ENCODE measurements at places on chromosomes 13 and 19. TPM values are rescaled to one million over a fixed set of nuclear protein-coding genes. Genes with fewer than 3 reads are reported as not detected.

DNA sequence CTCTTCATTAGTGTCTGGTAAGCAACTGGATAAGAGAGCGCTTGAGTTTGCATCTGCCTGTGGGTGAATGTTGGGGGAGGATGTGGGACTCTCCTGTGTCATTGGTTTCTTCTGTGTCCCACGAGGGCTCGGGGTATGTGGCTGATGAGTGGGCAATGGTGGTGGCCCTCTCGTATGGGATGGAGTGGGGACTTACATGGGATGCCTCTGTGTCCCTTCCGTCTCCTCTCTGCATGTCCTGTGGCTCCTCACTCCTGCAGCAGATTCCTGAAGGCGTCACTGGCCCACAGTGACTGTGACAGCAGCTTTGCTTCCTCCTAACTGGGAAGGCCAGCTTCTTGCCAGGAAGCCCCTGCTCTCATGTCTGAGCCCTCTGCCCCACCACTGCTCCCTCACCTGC is 2.6 kb upstream of the LRP3 start:
- H3K4me3 ChIP-seq, result no peak overlapping the region
- no peaks in the 10 kb centered on the region for H3K27me3 ChIP-seq
- peaks cover 11% of the 10 kb centered on the region for H3K4me1 ChIP-seq
- no peak for DNase-seq
- H3K36me3 ChIP-seq, result no peaks in the 10 kb centered on the region

DNA sequence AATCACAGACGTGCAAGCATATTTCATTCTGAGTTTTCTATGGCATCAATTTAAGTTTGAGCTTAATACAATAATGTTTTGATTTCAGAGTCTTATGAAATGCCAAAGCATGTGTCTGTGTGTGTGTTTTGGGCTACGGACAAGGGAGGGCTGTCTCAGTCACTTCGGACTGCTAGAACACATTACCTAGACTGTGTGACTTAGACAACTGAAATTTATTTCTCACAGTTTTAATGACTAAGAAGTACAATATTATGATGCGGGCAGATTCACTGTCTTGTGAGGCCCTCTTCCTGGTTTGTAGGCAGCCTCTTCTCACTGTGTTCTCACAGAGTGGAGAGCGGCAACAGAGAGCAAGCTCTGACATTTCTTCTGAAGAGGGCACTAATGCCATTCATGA is 1202.0 kb downstream of the EFNB2 start:
- H3K36me3 ChIP-seq, result no peaks in the 10 kb centered on the region
- H3K27me3 ChIP-seq, result no peaks in the 10 kb centered on the region
- DNase-seq, result no peak
- no peak overlapping the region for H3K4me3 ChIP-seq
- H3K4me1 ChIP-seq, result no peaks in the 10 kb centered on the region

DNA sequence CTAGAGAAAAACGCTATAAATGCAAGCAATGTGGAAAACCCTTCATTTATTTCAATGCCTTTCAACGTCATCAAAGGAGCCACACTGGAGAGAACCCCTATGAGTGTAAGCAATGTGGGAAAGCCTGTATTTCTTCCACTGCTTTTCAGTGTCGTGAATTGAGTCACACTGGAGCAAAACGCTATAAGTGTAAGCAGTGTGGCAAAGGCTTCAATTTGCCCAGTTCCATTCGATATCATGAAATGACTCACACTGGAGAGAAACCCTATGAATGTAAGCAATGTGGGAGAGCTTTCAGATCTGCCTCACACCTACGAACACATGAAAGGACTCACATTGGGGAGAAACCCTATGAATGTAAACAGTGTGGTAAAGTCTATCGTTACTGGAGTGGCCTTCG is 27.4 kb downstream of the ZNF20 start:
- H3K4me1 ChIP-seq, result peaks cover 5% of the 10 kb centered on the region
- no peak overlapping the region for H3K4me3 ChIP-seq

DNA sequence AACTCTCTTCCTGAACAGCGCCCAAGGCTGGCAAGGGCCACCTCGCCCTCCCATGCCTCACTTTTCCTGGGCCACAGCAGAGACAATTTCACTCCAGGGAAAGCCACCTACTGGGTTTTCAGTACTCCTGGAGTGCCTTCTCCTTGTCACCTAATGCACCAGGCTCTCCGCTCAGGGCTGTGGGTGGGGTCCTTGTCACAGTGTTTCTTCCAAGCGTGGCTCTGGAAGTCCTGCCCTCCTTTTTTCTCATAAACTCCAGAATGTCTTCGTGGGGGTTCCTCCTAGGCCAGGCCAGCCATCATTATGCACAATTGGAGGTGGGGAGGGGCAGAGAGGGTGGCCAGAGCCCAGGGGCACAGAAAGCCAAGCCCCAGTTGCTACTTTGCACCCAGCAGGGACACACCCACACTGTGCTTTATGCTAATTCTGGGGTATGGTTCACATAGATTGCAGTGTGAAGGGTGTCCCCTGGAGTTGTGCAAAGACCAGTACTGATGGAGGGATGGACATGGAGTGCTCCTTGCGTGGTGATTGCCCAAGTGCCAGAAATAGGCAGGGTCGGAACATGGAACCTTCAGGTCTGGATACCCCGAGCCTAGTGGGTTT is 78.8 kb downstream of the CHST8 start:
- no peak overlapping the region for H3K27ac ChIP-seq
- no peaks in the 10 kb centered on the region for H3K27me3 ChIP-seq
- no peaks in the 10 kb centered on the region for H3K36me3 ChIP-seq
- H3K4me3 ChIP-seq, result no peak overlapping the region
- DNase-seq, result no peak

DNA sequence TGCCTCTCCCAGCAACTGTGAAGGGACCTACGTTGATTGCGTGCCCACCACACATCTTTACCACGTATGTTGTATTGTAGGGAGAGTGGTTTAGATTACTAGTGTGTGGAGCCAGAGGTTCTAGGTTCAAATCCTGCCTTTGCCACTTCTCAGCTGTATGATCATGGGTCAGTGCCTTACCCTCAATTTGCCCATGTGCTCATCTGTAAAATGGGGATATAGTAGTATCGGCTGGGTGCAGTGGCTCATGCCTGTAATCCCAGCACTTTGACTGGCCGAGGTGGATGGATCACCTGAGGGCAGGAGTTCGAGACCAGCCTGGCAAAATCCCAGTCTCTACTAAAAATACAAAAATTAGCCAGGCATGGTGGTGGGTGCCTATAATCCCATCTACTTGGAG is 578 bp upstream of the LGALS4 start:
- no peaks in the 10 kb centered on the region for H3K27me3 ChIP-seq
- H3K4me3 ChIP-seq, result no peak overlapping the region
- peak overlapping the region; percentile 30 for H3K27ac ChIP-seq
- H3K36me3 ChIP-seq, result 0 out of 2 replicates have a peak, but pooled peaks cover 5% of the 10 kb centered on the region

GRCh38 chr19:5018224-5019015 is 49.5 kb downstream of the KDM4B start:
- H3K4me1 ChIP-seq, result no peaks in the 10 kb centered on the region
- H3K36me3 ChIP-seq, result no peaks in the 10 kb centered on the region
- DNase-seq, result no peak
- no peak overlapping the region for H3K4me3 ChIP-seq

DNA sequence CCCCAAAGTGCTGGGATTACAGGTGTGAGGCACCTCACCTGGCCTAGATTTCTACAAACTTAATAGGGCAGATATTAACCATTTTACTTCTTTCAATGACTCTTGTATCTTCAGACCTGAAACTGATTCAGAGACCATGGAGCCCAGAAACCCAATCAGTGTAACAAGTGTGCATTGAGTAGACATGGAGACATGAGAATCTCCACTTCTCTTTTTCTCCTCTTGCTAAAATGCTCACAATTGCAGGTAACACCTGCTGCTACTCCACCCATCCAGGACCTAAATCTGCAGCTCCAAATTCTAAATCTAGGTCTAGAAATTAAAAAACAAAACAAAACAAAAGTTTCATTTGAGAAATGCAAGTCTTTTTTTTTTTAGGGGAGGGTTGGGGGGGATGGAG is 42.2 kb upstream of the ZNF681 start:
- no peaks in the 10 kb centered on the region for H3K4me1 ChIP-seq
- H3K27ac ChIP-seq, result no peak overlapping the region
- H3K27me3 ChIP-seq, result no peaks in the 10 kb centered on the region
- no peak for DNase-seq

DNA sequence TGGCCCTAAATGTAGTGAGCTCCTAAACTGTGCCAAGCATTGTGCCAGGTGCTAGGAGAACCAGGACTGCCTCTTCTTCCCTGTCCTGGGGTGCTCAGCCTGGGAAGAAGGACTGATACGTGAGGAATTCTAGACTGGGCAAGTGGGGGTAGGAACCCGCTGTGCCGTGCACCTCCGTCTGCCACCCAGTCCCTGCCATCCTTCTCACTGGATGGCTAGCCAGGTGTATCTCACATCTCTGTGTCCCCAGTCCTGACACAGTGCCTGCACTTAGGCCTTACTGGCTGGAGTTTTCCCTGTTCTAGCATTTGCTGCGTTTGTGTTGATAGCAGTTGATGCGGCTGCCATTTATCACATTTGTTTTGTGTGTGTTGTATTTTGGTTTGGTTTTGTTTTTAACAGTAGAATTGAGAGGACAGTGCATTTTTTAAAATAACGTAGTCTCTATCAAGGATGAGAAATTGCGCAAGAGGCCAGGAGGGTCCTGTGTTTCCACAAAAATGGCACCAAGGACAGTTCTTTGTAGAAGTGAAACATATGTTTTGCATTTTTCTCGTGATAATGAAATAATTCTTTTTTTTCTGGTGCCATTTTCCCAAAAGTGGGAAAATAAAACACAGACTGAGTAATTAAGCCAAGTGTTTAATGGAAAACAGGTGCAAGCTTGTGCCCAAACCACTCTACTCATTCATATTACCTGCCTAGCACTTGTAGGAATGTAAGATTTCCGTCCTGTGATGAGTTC is 4.7 kb upstream of the GPR183 start:
- no peak overlapping the region for H3K27ac ChIP-seq
- H3K4me1 ChIP-seq, result no peaks in the 10 kb centered on the region
- no peaks in the 10 kb centered on the region for H3K27me3 ChIP-seq
- H3K36me3 ChIP-seq, result peaks cover 2% of the 10 kb centered on the region

DNA sequence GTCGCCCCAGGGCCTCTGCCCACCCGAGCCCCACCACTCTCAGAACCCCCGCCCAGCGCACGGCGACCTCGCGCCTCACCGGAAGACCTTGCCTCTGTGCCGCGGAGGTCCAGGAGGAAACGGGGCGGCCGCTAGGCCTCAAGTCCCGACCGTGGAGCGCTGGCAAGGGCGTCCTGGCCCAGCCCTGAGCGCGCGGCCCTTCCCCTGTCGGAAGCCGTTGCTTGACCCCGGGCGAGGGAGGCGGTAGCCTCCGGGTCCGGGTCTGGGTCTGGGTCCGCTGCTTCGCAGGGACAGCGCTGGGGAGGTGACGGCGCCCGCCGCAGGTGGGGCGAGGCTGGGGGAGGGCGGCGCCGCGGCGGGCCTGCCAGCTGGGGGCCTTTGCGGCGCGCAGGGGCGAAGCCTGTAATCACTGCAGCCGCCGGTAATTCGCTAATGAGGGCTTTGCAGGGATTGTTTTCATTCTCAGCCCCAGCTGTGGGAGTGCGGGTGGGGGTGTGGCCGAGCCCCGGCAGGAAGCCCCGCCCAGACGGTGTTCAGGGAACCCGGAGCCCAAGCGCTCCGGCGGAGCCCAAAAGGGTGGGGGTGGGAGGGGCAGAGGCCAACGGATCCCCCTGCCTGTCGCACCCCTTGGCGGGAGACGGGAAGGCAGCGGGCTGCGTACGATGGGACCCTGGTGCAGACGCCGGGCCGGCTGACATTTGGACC is 8.6 kb downstream of the C19orf25 start:
- peak; percentile 81 for DNase-seq
- H3K36me3 ChIP-seq, result no peaks in the 10 kb centered on the region
- H3K27me3 ChIP-seq, result no peaks in the 10 kb centered on the region
- H3K4me3 ChIP-seq, result peak overlapping the region; percentile 65
- peak overlapping the region; percentile 90 for H3K27ac ChIP-seq
- peaks cover 15% of the 10 kb centered on the region for H3K4me1 ChIP-seq

GRCh38 chr13:67230404-67231288 is 510 bp upstream of the PCDH9 start:
- no peak overlapping the region for H3K27ac ChIP-seq
- H3K4me1 ChIP-seq, result no peaks in the 10 kb centered on the region
- peak; percentile 95 for DNase-seq
- H3K4me3 ChIP-seq, result peak overlapping the region; percentile 62
- no peaks in the 10 kb centered on the region for H3K27me3 ChIP-seq

DNA sequence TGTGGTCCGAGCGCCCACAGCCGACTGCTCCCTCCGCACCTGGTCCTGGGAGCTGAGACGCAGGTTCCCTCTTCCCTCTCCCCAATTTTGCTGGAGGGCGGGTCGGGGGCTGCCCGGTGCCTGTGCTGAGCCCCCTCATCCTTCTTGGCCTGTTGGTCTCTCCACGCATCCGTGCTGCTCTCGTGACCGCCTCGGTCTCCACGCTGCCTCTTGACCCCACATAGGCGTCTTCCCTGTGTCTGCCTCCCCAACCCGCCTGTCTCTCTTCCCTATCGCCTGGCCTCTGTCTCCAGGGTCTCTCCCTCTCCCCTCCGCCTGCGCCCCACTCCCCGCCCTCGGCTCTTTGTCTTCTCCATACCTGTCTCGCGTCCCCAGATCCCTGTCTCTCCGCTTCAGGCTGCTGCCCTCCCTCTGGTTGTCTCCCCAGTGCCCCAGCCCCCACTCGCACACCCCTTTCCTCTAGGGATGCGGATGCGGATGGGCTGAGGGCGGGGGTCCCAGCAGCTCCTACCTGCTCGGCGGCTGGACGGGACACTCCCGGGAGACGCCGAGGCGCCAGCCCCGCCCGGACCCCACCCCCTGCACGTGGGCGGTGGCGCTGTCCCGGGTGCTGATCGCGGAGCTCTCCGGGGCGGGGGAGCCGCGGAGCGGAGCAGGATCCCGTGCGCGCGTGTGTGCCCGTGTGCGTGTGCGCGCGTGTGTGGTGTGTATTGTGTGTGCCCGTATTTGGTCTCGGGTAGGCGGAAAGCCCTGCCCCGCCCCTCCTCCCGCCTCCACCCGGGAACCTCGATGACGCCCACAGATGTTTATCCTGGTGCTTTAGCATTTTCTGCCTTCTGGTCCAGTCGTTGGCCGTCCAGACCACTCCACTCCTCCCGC is at the start of gene SYT5:
Gene SYT5, minus strand, starts transcription at position 684 of the 879 bp plus-strand sequence. CDS start 1,248 bp downstream, outside the sequence.
- peak; percentile 86 for DNase-seq
- H3K4me1 ChIP-seq, result peaks cover 17% of the 10 kb centered on the region
- no peaks in the 10 kb centered on the region for H3K27me3 ChIP-seq
- peak within 1 kb of the TSS; percentile 40 for H3K27ac ChIP-seq
- peak within 1 kb of the TSS; percentile 20 for H3K4me3 ChIP-seq

- H3K4me1 ChIP-seq, result peaks cover 12% of the 10 kb centered on the region
- no peak for DNase-seq
- no peaks in the 10 kb centered on the region for H3K27me3 ChIP-seq
- H3K27ac ChIP-seq, result no peak within 1 kb of the TSS
- H3K4me3 ChIP-seq, result no peak within 1 kb of the TSS
Observed at GRCh38 chr19:55464662-55465054, at the start of gene C19orf85. C19orf85 (minus strand) TSS chr19:55464751; CDS start chr19:55464554, 197 bp downstream.

- no peaks in the 10 kb centered on the region for H3K27me3 ChIP-seq
- peak overlapping the region; percentile 51 for H3K27ac ChIP-seq
- H3K4me3 ChIP-seq, result no peak overlapping the region
- H3K4me1 ChIP-seq, result peaks cover 10% of the 10 kb centered on the region
- H3K36me3 ChIP-seq, result no peaks in the 10 kb centered on the region
Observed at GRCh38 chr13:41352935-41353840, 42.1 kb downstream of the NAA16 start.

- DNase-seq, result no peak
- peaks cover 100% of the 10 kb centered on the region for H3K4me1 ChIP-seq
- peaks cover 2% of the 10 kb centered on the region for H3K36me3 ChIP-seq
Observed at GRCh38 chr19:38657633-38658222, 10.3 kb downstream of the ACTN4 start.

The ZNF99 gene
- not detected for total RNA-seq

The RDH8 gene
- not detected for total RNA-seq

The RFX1 gene
- 13.4 TPM for total RNA-seq

The IRF3 gene
- total RNA-seq, result 131 TPM

The COL5A3 gene
- not detected for total RNA-seq

The IZUMO2 gene
- not detected for total RNA-seq

The TPTE2 gene
- total RNA-seq, result not detected

The SIGLEC10 gene
- total RNA-seq, result not detected

The ZNF649 gene
- total RNA-seq, result 7.9 TPM

The APC2 gene
- 11.3 TPM for total RNA-seq

The ZBTB45 gene
- total RNA-seq, result 14.8 TPM

Measured in Caco-2 (cell line).